SJCRH30 (cell line): ENCODE measurements at places on chromosomes 11 and 22. TPM values are rescaled to one million over a fixed set of nuclear protein-coding genes. Genes with fewer than 3 reads are reported as not detected.

Gene PRPF19
- total RNA-seq: 84.7 and 92.9 TPM in 2 replicates

Gene RTL10
- 16.2 and 19.1 TPM in 2 replicates for total RNA-seq

Gene ROM1
- 0.46 and 0.51 TPM in 2 replicates for total RNA-seq

Gene MORC2
- total RNA-seq: 29.7 and 32.6 TPM in 2 replicates

Gene GPHA2
- total RNA-seq: not detected in 2 replicates

Gene CDHR5
- total RNA-seq: not detected in 2 replicates

Gene CD3E
- total RNA-seq: not detected in 2 replicates

Gene TSGA10IP
- not detected in 2 replicates for total RNA-seq

Gene SSTR3
- total RNA-seq: not detected in 2 replicates

Gene OR52N5
- not detected in 2 replicates for total RNA-seq

Gene NAALAD2
- 0.06 TPM in 1 of 2 replicates, not detected in the other for total RNA-seq

Gene SYT7
- total RNA-seq: 1.1 and 1.3 TPM in 2 replicates

Gene DNAJC24
- total RNA-seq: 19.1 and 21.3 TPM in 2 replicates

Gene CTSF
- total RNA-seq: 4.5 and 5.2 TPM in 2 replicates
